Lower lobe of right lung (tissue), 2 donors: ENCODE measurements at places on chromosomes 7 and 10.

- peak; percentile 96 for DNase-seq
Measured at GRCh38 chr7:73742753-73743641, 4.4 kb upstream of the ABHD11 start.

DNA sequence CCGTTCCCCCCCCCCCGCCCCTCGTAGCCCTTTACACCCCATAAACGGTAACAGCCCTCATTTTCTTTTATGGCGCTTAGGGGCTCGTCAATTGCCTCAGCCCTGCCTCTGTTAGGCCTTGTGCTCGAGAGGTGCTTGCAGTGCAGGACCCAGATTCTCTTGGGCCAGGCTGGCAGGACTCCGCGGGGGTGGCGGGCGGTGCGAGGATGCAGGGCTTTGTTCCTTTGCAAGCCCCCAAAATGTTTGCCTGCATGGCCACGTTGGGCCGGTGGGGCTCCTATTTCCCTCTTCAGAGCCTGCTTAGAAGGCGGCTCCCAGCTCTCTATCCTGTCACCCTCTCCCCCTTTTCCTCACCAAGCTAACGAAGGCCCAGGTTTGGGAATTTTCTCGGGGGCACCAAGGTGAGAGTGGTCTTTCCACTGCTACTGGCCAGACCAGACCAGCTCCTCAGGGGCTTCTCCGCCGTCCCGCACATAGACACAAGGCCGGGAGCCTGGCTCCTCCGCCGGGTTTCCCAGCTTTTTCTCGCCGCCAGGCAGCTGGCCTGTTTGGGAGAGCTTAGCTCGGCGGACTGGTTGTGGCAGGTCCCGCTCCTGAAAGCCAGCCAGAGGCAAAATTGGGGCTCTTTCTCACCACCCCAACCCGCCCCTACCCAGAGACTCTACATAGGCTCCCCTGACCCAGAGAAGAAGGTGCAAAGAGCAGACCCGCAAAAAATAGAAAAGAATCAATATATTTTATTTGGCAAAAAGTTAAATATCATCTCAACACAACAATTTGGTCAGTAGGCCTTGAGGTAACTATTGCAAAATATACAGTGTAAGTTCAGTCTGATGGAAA, 3.4 kb downstream of the HOXA9 start:
- DNase-seq = peak; percentile 46

DNA sequence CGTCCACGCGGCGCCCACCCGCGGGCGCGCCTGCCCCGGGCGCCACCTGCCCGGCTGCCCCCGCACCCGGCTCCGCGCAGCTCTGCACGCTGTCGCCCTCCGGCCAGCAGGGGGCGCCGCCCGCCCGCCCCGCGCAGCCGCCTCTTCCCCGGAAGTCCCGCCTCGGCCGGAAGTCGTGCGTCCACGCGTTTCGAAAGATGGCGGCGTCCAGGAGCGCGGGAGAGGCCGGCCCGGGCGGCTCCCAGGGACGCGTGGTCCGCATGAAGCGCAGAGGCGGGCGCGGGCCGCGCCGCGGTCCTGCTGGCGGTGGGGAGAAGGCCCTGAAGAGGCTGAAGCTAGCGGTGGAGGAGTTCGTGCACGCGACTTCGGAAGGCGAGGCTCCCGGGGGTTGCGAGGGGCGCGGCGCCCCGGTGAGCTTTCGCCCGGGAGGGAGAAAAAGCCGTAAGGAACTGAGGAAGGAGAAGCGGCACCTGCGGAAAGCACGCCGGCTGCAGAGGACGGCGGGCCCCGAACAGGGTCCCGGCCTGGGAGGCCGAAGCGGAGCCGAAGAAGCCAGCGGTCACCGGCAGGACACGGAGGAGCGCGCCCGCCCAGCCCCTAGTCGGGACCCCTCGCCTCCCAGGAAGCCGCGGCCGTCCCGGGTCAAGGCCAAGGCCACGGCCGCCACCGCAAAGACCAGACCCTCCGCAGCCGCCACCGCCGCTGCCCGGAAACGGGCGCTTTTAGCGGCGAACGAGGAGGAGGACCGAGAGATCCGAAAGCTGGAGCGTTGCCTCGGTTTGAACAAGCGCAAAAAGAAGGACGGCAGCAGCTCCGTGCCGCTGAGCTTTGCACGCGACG, at the start of gene NOM1:
NOM1 (plus strand) TSS at position 172 of the 840 bp plus-strand sequence; CDS start at position 198, 26 bp downstream.
- peak; percentile 93 for DNase-seq

- DNase-seq = no peak
Measured at GRCh38 chr10:124643330-124644009, 100.7 kb downstream of the FAM53B start.

DNA sequence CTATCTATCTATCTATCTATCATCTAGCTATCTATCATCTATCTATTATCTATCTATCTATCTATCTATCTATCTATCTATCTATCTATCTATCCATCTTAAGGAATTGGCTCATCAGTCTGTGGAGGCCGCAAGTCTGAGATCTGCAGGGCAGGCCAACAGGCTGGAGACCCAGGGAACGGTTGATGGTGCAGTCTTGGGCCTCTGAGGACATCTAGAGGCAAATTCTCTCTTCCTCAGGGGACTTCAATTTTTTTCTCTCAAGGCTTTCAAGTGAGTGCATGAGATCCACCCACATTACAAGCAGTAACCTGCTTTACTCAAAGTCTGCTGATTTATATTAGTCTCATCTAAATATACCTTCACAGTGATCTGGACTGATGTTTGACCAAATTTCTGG, 197.0 kb downstream of the GLRX3 start:
- no peak for DNase-seq

- DNase-seq = no peak
Measured at GRCh38 chr7:8232999-8233847, 28.7 kb downstream of the ICA1 start.

GRCh38 chr7:99707096-99707495, 27.3 kb upstream of the CYP3A5 start:
- DNase-seq = no peak

GRCh38 chr10:13219685-13220670, 14.2 kb downstream of the UCMA start:
- no peak for DNase-seq

- DNase-seq = no peak
Measured at GRCh38 chr7:132430861-132431822, 145.1 kb downstream of the PLXNA4 start.

- DNase-seq = no peak
Measured at GRCh38 chr10:8229153-8229552, 174.7 kb downstream of the GATA3 start.

GRCh38 chr10:14345262-14345661, 14.5 kb upstream of the FRMD4A start:
- DNase-seq = no peak

- DNase-seq = no peak
Measured at GRCh38 chr7:26117142-26117807, 34.7 kb upstream of the NFE2L3 start.

DNA sequence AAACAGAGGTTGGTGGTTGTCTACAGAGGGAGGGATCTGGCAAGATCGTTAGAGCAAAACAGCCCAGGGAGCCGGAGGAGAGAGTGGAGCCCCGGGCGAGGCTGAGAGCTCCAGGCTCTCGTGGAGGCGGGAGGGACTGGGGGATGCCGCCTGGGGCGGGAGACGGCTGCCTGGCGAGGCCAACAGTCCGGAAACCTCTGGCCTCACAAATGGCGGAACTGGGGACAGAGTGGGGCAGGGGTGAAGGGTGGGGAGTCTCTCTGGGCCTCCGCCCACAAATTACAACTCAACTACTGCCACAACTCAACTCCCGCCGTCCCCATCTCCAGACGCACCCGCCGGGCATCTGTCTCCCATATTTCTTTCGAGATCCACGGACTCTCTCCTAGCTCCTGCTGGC, 47.7 kb downstream of the CLEC2L start:
- DNase-seq = no peak

DNA sequence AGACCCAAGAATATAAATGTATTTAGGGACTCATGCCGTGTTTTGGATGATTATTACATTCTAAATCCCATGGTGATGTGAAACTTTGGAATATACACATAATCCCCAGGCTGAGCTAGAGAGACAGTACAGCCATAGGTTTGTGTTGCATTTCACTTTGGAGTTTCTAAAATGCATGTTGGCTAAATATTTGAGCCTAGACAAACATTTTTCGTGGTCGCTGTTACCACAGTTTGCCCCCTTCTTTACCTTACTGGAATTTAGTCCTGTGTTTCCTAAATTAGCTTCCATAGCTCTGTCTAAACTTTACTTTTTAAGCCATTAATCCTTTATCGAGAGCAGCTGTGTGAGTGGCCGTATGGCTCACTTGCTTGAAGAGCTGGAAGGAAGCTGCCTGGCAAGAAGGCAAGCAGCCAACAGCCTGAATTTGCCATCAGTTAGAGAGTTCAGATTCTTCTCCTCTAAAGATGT, 192.0 kb downstream of the BICC1 start:
- no peak for DNase-seq

DNA sequence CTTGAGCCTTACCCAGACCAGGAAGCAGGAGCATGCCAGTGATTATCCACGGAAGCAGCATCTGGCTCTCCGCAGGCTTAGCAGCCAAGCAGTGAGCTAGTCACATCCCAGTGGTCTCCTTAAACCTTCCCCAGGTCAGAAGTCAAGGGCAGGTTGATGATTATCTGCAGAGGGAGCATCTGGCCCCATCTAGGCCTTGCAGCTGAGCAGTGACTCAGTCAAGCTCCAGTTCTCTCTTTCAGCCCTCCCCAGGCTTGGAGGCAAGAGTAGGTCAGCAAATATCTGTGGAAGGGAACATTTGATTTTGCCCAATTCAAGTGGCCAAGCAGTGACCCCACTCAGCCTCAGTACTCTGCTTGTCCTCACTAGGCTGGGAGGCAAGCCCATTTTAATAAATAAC, 61.6 kb downstream of the ANKRD7 start:
- no peak for DNase-seq

DNA sequence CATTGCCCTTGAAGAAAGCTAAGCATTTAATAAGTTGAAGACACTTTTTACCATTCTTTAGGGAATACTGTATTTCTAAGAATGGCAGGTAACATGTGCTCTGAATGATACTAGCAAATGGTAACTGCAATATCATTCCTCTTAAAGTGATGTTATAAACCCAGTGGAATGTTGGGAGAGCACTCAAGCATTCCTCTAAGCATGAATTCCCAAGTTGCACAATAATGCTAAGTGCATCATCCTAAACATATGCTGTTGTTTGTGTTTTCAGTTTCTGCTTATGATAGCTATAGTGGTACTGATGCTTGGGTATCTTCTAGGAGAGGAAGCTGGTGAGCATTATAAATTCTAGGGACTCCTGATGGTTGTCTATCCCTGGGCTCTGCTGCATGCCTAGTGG, 673.9 kb downstream of the PHTF2 start:
- no peak for DNase-seq

GRCh38 chr7:6159524-6160031, 112.8 kb downstream of the CYTH3 start:
- peak; percentile 30 for DNase-seq

DNA sequence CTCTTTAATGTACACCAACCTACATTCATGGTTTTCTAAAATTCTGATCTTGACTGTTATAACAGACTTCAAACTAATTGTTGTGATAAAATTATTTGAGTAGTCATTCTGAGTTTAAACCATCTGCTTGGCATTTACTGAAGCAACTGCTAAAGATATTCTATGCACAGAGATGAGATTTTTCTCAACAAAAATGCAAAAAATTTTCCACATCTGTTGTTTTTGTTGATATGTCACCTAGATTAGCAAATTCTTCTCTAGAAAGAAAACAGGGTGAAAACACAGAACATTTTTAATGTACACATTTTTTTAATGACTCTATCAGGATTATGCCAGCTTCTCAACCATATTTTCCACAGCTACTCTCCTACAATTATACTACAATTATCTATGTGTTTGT, 42.7 kb downstream of the ARHGAP12 start:
- DNase-seq = no peak

DNA sequence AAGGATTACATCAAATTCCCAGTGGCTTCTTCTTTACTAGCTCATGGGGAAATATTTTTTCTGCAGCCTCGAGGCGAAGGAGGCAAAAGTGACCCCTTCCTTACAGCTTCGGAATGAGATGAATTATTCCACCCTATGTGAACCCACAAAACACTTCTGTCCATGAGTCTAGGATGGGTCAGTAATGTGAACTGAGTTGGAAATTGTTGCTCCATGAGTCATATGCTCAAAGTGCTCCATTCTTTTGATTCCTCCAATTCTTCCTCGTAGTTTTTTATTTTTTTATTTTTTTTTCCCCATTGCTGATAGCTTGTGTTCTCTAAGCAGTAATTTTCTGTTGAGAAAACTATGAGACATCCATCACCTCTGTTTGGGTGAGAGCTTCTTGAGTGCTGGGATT, 31.7 kb upstream of the FAM204A start:
- DNase-seq = no peak

GRCh38 chr7:522071-522950, 2.7 kb upstream of the PDGFA start:
- no peak for DNase-seq

- DNase-seq = no peak
Measured at GRCh38 chr10:4285121-4285520, 500.1 kb upstream of the KLF6 start.

GRCh38 chr10:103525901-103526300, 32.4 kb downstream of the NEURL1 start:
- DNase-seq = no peak

DNA sequence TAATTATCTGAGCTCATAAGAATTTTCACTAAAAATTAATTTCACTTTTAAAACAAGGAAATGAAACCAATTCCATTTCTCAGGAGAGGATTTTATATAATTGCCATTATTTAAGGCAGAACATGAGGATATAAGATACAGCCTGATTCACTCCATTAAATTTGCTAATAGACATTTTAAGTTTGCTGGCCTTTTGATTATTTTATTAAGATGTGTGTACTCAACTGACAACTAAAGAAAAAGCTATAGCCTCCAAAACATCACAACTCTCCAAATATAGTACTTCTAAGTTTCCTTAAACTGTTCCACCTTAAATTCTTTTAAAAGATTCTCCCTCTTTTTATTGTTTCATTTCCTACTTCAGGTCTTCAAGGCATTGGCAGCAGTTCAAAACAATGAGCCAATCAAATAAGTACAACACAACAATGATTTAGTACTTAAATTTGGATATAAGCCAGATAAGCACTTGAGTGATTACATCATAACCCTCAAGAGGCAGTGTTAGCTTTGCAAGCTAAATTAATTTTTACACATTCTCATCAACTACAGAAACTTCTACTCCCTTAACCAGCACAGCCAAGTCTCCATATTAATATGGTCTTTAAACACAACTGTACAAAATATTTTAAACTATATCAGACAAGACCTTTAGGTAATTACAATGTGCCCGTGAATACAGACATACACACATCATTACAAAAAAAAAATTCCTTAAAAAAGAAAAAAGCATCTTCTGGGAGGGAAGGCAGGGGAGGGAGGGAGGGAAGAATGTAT, 121.8 kb downstream of the KMT2C start:
- DNase-seq = no peak

GRCh38 chr10:33704214-33704830, 369.9 kb upstream of the NRP1 start:
- DNase-seq = no peak

GRCh38 chr7:103795787-103796186, 193.7 kb downstream of the RELN start:
- DNase-seq = no peak

GRCh38 chr7:137606061-137606674, 240.6 kb downstream of the DGKI start:
- DNase-seq = no peak

GRCh38 chr10:102384053-102384452, 11.5 kb upstream of the NFKB2 start:
- DNase-seq = no peak

- DNase-seq = no peak
Measured at GRCh38 chr7:50628434-50629084, 63.4 kb upstream of the DDC start.
